Naive thymus-derived CD4-positive, alpha-beta T cell (primary cell): ENCODE measurements at places on chromosomes 7 and 10. TPM values are rescaled to one million over a fixed set of nuclear protein-coding genes. Genes with fewer than 3 reads are reported as not detected.

GIMAP7 gene
- 549 TPM for total RNA-seq

ERCC6 gene
- 45.2 TPM for total RNA-seq

CD36 gene
- 7.2 TPM for total RNA-seq

RNF32 gene
- 0.81 TPM for total RNA-seq

LRRC18 gene
- not detected for total RNA-seq

IPMK gene
- 5.5 and 6.4 TPM in 2 replicates for total RNA-seq

SEMA3E gene
- total RNA-seq: not detected in 2 replicates
